ENCODE measurements at places on chromosomes 11 and 22.

DNA sequence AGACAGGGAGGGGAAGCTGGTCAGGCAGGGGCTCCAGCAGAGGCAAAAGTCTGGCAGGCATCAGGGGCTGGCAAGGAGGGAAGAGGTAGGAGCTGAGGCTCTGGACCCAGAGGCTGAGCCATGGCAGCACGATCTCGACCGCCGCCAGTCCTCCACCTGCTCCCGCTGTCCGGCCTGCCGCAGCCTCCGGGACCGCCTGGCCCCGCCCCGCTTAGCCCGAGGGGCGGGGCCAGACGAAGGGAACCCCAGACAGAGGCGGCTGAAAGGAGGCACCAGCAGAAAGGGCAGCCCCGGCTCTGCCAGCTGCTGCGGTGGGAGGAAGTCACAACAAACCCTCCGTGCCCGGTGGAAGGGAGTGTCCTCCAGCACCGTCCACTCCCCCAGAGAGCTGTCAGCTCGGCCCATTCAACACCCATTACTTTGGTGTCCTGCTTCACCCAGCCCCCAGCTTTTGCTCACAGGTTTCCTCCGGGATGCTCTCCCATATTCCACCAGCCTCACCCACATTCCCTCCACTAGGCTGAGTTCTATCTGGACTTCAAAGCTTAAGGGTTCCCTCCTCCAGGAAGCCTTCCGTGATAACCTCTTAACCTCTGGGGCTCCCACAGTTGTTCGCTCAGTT is at the start of gene MFNG:
TSS of gene MFNG (minus strand) at position 161 of the 622 bp plus-strand sequence. CDS start 207 bp downstream, outside the sequence.
- peak; percentile 69 for DNase-seq

- DNase-seq: no peak
These were observed 921 bp downstream of the TESMIN start for GRCh38 chr11:68750195-68751003.

GRCh38 chr22:46536537-46537224 is 739 bp downstream of the CELSR1 start:
- no peak for DNase-seq

DNA sequence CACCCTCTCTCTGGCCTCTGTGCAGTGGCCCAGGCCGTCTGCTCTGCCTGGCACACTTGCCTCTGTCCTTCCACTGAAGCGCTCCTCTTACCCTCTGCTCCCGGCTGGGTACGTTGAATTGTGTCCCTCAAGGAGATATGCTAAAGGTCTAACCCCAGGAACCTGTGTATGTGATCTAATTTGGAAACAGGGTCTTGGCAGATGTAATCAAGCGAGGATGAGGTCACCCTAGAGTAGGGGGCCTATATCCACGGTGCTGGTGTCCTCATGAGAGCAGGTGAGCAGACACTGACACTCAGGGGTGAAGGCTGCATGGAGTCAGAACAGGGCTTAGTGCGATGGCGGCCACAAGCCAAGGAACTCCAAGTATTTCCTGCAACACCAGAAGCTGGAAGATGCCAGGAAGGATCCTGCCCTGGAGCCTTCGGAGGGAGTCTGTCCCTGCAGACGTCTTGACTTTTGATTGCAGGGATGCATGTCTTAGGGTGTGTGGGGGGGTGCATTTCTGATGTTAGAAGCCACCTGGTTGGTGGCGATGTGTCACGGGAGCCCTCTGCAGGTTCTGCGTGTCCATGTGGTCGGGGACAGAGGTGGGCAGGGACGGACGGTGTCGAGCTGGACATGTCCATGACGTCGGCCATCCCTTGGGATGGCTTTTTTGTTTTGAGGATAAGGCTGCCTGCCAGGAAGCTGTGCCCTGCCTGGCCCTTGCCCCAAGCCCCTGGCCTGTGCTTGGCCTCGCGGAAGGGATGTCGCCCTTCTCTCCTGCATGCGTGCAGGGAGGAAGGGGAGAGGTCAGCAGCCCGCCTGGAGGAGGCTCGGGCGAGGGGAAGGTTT is 68.6 kb downstream of the LRP5 start:
- no peak for DNase-seq

GRCh38 chr11:115499241-115499799 is 4.9 kb downstream of the CADM1 start:
- no peak for DNase-seq

DNA sequence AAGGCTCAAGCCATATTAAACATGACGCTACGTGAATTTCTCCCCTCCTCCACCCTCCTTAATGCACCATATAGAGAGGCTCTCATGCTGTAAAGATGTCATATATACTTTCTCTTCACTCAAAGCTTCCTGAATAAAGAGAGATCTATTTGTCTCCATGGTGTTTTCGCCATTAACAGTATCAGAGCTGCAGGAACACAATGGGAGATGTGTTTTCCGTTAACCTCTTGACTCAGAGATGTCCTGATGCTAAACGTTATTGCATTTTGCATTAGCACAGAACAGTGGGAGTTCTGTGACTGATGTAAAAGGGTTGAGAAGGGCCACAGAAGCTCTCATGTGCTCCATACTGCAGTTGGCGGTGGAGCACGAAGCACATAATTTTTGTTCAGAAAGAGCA is 25.7 kb upstream of the BLID start:
- DNase-seq: no peak

All from CD4-positive, alpha-beta T cell treated with Interleukin-15 for 4 hours (primary cell).